ENCODE measurements at places on chromosomes 13 and 19. TPM values are rescaled to one million over a fixed set of nuclear protein-coding genes. Genes with fewer than 3 reads are reported as not detected.

GRCh38 chr19:31910224-31910623, 435.2 kb upstream of the ZNF507 start:
- DNase-seq = no peak

- DNase-seq = peak; percentile 2
Measured at GRCh38 chr13:85582890-85583289, 216.3 kb downstream of the SLITRK6 start.

- DNase-seq = no peak
Measured at GRCh38 chr19:2927032-2927430, 17.7 kb downstream of the ZNF77 start.

Gene FPR1
- total RNA-seq = 0.74 TPM

- DNase-seq = no peak
Measured at GRCh38 chr19:39941151-39941550, 6.7 kb upstream of the FCGBP start.

- DNase-seq = no peak
Measured at GRCh38 chr13:89749888-89750287, 1597.6 kb upstream of the MIR17HG start.

DNA sequence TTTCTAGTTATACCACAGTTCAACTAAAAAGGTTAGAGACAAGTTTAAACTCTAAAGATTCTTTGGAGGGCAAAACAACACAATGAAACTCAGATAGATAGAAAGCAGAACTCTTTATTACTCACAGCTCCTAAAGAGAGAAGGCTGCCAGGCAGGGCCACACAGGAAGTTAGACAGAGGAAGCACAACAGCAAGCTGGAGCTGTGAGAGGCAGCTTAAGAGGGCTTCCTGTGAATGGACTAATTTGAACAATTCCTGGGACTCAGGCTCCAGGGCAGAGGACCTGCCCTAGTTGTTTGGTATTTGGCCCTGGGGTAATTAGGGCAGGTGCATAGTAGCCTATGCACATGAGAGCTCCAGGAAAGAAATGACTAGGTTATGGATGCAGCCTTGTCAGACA, 803.6 kb downstream of the DIAPH3 start:
- DNase-seq = no peak

Gene JSRP1
- 1.6 TPM for total RNA-seq

Gene PRR19
- total RNA-seq = 0.51 TPM

GRCh38 chr13:27226991-27227390, 24.4 kb upstream of the RPL21 start:
- DNase-seq = no peak

DNA sequence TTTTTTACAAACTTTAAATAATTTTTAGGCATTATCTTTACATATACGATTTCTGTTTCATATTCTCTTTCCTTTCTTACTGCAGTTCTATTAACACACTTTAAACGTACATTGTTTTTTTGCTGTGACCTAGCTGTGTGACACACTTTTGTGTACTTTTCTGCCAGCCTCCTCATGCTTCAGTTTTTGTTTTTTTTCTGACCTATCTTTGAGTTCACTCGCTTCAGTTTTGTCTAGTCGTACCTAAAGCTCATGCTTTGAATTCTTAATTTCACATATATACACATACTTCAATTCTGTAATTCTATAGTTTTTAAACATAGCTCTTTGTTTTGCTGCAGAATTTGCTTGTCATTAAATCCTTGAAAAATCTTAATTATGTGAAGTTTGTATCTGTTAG, 150.4 kb downstream of the PDS5B start:
- DNase-seq = no peak

GRCh38 chr13:47291107-47291656, 394.3 kb upstream of the HTR2A start:
- no peak for DNase-seq

GRCh38 chr13:31456056-31456455, 256.3 kb downstream of the B3GLCT start:
- DNase-seq = no peak

DNA sequence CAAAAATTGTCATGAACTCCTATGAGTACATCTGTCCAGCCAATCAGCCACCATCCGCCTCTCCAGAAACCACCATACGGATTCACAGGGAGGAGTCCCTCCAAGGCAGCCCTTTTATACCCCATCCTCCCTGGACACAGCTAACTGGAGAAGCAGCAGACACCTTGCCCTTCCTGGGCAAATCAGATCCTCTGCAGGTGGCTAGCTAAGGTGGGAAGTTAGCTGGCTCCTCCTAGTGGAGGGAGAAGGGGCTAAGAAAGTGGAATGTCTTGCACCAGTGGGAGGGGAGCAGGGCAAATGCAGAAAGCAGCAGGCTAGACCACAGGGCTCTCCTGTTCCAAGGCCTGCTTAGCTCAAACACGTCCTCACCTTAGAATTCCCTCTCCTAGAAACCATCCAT, 46.2 kb upstream of the UQCRFS1 start:
- DNase-seq = no peak

GRCh38 chr13:41241626-41242025, 21.8 kb downstream of the MTRF1 start:
- DNase-seq = no peak

Gene VSTM1
- total RNA-seq = not detected

DNA sequence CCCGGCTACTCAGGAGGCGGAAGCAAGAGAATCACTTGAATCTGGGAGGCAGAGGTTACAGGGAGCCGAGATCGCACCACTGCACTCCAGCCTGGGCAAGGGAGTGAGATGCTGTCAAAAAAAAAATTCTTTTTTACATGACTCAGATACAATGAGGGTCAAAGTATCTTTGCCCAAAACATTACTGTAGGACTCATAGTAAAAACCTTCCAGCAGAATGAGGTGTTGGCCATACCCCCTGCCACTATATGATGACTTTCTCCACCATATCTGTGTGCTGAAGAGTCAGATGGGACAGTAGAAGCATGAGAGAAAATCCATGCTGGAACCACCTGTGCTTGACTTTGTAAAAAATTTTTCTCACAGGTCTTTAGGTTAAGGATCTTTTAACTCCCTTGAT, 86.7 kb downstream of the COL4A2 start:
- DNase-seq = no peak

- DNase-seq = no peak
Measured at GRCh38 chr19:44499559-44499958, 763 bp downstream of the ZNF180 start.

DNA sequence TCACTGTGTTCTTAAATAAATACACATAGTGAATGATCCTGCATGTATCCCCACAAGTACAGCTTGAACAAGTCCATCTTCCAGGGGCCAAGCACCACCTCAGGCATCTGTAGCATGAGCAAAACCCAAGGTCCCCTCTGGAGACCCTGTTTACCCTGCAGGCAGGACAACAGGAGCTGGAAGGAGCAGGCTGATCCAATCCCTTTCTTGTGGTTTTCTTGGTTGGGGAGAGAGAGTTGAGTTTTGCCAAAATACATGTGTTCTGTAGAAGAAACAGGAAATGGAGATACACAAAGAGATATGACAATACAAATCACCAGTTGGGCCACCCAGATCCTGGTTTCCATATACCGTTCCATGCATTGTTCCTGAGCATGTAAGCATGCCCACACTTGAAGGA, 92.8 kb downstream of the SHISA2 start:
- DNase-seq = no peak

DNA sequence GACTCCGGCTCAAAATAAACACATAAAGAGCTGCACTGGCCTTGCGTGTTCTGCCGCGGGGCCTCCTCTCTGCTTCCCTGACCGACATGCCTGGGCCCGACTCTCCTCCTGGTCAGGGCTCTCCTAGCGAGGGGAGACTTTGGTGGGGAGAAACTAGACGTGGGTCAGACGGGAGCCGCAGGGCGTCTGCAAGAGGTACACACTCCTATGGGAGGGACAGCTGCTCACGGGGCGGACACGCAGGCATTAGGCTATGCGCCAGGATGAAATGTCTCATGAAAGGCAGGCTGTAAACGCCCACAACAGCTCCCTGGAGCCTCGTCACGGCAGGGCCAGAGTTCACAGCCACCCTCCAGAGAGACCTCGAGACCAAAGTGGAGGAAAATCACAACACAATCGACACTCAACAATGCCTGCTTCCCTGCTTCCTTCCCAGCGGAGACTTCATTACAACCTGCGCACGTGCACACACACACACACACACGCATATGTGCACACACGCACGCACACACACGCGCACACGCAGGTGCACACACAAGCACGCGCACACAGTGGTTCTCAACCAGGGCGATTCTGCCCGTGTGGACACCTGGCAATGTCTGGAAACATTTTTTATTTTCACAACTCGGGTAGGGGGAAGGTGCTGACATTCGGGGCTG, 5.8 kb downstream of the SLC39A3 start:
- DNase-seq = no peak

DNA sequence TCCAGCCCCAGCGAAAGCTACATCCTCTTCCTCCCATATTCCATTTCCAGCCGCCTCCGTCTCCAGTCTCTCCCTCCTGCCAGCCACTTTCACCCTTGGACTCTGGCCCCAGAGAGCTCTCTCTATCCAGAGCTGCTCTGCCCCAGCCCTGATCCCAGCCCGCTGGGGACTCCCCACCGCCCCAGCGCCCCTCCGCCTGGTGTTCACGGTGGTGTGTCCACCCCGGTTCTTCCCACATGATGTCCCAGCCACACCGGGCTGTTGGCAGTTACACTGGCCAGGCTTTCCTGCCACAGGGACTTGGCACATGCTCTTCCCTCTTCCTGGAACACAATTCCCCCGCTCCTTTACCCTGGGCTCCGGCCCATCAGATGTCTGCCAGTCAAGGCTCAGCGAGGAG, 11.3 kb upstream of the EMC10 start:
- no peak for DNase-seq

DNA sequence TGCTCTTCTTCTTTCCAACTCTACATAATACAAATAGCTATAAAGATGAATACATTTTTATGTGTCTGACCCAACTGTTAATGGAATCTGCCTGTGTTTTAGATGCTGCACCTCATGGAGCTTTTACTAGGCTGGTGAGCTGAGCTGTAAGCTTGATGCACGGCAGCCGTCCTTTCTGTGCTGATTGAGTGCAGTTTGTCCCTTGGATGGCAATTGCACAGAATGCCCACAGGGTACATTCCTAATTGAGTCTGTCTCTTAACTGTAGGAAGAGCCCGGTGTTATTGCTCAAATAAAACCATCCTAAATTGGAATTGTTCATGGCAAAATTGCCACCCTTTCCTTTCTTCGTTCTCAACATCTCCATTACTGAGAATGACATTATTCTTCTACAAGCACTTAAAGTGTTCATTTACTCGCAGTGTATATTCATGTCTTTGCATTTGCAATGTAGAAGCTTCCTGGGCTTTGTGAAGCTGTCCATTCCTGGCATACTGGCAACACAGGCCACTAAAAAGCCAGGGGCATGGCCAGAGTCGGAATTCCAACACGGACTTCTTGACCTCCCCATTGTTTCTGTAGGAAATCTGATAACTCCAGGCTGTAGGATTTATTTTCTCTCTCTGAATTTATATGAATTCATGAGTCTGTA, 85.8 kb downstream of the SLC10A2 start:
- DNase-seq = no peak

GRCh38 chr13:98619556-98619955, 42.6 kb upstream of the STK24 start:
- no peak for DNase-seq
